ENCODE measurements at places on chromosomes 12 and 14. TPM values are rescaled to one million over a fixed set of nuclear protein-coding genes. Genes with fewer than 3 reads are reported as not detected.

Gene RNASE7
- not detected for total RNA-seq

Gene PTGDR
- 2.5 TPM for total RNA-seq

Gene RFX4
- 0.09 TPM for total RNA-seq

Gene HSPB8
- 662 TPM for total RNA-seq

Gene GSC
- total RNA-seq, result 0.30 TPM

Gene SDS
- total RNA-seq, result 10.5 TPM

Gene LBHD2
- not detected for total RNA-seq

Gene TAS2R42
- total RNA-seq, result not detected

Gene SYNDIG1L
- not detected for total RNA-seq

Gene HOXC5
- not detected for total RNA-seq

Gene TSPAN8
- not detected for total RNA-seq

Gene KRT85
- not detected for total RNA-seq

Gene NGB
- not detected for total RNA-seq

Gene FITM1
- 97.2 TPM for total RNA-seq

Gene C12orf42
- not detected for total RNA-seq

Gene INHBC
- total RNA-seq, result not detected

Gene SMCO2
- total RNA-seq, result 1.2 TPM

Gene CCDC177
- total RNA-seq, result not detected

Gene TAS2R50
- 0.93 TPM for total RNA-seq

Data from heart left ventricle (tissue), 16 donors.